ENCODE measurements at places on chromosomes 7 and 10. TPM values are rescaled to one million over a fixed set of nuclear protein-coding genes. Genes with fewer than 3 reads are reported as not detected.

- no peaks in the 10 kb centered on the region for H3K27me3 ChIP-seq
- no peak for DNase-seq
- H3K4me1 ChIP-seq: no peaks in the 10 kb centered on the region
- no peak overlapping the region for H3K27ac ChIP-seq
- H3K36me3 ChIP-seq: no peaks in the 10 kb centered on the region
Observed at GRCh38 chr10:118955951-118956801, 73.3 kb upstream of the NANOS1 start.

GRCh38 chr10:82660205-82660604 lies 785.2 kb downstream of the NRG3 start:
- DNase-seq: no peak
- no peaks in the 10 kb centered on the region for H3K4me1 ChIP-seq
- H3K27me3 ChIP-seq: no peaks in the 10 kb centered on the region
- no peaks in the 10 kb centered on the region for H3K36me3 ChIP-seq

DNA sequence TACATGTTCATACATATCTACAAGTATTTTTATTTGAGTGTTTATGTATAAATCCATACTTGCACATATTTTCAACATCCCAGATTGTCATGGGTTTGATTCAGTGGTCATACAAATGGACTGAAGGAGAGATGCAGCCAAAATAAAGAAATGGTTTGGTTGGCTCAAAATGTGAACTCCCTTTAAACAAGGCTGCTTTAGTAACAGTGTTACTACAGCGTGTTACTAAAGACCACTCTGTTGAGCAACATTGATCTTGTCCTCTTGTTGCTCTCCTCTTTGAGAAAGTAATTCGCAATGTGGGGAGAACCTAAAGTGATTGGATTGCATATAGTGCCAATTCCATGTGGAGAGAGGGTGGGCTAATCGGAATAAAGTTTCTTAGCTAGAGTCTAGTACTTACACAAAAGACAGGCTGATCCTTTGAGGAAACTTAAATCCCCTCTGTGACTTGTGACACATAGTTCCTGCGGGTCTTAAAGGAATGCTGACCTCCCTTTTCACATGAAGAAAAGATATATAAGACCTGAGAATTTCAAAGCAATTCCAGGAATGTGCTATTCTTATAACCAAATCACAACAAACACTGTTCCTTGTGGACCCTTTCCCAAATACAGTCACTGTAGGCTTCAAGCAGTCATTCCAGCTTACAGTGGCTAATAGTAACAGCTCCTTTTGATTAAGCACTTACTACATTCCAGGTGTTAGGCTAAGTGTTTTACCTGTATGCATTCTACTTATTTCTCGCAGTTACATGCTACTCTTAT lies 144.3 kb downstream of the FZD1 start:
- H3K4me1 ChIP-seq: no peaks in the 10 kb centered on the region
- no peak overlapping the region for H3K27ac ChIP-seq
- no peak overlapping the region for H3K4me3 ChIP-seq
- DNase-seq: no peak
- H3K27me3 ChIP-seq: no peaks in the 10 kb centered on the region

DNA sequence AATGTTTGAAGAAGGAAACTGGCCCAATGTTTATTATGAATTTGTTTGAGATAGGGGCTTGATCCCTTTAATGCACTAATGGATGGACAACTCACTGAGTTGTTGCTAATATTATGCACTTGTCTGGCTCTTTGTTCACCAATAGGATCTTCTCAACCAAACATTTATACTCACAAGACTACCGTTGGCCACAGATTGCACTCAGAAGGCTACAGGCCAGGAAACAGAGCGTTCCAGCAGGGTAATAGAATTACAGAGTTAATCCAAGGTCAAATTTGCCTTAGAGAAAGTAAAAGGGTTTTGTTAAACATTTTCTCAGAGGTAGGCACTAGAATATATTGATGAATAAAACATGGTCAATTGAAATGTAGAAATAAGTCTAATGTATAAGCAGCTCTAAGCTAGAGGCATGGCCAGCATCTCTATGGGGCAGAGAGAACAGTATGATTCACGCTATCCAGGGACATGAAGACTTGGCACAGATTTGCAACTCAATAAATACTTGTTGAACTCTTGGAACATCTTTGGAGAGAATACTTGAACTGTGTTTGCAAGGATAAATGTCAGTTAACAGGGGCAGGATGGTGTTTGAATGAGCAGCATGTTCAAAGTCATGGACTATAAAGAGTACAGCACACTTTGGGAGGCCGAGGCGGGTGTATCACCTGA lies 606.9 kb downstream of the SORCS3 start:
- no peak overlapping the region for H3K4me3 ChIP-seq
- H3K27ac ChIP-seq: no peak overlapping the region

DNA sequence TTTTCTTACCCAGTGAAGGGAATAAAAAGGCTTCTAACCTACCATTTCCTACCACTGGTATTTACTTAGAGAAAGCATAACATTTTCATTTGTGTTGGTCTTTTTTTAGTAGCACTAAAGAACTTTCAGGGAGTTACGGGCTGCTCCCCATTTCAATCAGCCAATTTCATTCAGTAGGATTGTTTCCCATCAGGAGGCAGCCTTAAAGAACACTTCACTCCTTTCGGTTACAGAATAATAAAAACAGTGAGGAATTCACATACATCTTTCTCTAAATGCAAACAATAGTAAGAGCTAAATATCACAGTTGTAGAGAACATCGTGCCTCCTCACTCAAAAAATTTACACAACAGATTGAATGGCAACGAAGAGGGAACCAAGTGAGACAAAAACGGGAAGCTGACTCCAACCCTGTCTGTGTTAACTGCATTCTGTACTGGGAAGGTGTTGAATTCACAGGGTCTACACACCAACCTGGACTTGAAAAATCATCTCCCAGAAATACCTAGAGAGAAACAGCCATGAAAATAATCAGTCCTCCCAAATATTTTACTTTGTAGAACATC lies 55.5 kb upstream of the ABLIM1 start:
- no peak for DNase-seq
- no peaks in the 10 kb centered on the region for H3K36me3 ChIP-seq
- H3K4me1 ChIP-seq: no peaks in the 10 kb centered on the region
- no peak overlapping the region for H3K27ac ChIP-seq
- H3K4me3 ChIP-seq: no peak overlapping the region
- peaks cover 9% of the 10 kb centered on the region for H3K27me3 ChIP-seq

- no peaks in the 10 kb centered on the region for H3K4me1 ChIP-seq
- no peak overlapping the region for H3K27ac ChIP-seq
- H3K4me3 ChIP-seq: no peak overlapping the region
- H3K36me3 ChIP-seq: no peaks in the 10 kb centered on the region
- no peaks in the 10 kb centered on the region for H3K27me3 ChIP-seq
Observed at GRCh38 chr7:1313613-1314012, 80.9 kb downstream of the UNCX start.

DNA sequence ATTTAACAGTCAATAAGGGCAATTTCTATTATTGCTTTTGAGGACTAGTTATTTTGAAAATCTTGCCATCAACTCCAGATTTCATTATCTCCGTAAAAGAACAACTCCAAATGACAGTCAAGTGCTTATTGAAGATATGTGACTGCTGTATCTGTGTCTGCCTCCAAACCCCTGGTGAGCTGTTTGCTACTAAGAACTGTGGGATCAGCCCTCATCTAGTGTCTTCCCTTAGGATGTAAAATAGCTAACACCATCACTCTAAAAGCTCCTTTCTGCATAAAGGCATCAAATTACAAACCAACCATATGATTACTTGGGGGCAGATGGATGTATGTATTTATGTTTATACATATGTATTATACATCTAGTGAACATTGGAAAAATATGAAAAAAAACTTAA lies 70.8 kb upstream of the SLC13A1 start:
- no peaks in the 10 kb centered on the region for H3K36me3 ChIP-seq
- H3K4me1 ChIP-seq: no peaks in the 10 kb centered on the region
- DNase-seq: no peak
- H3K27me3 ChIP-seq: peaks cover 2% of the 10 kb centered on the region
- no peak overlapping the region for H3K27ac ChIP-seq
- H3K4me3 ChIP-seq: no peak overlapping the region

ZNF783 gene
- 3.0 TPM for polyA plus RNA-seq

LRRD1 gene
- not detected for polyA plus RNA-seq

POLR1F gene
- 36.9 TPM for polyA plus RNA-seq

MRLN gene
- polyA plus RNA-seq: not detected

UPK3BL2 gene
- polyA plus RNA-seq: 2.5 TPM

POM121C gene
- polyA plus RNA-seq: 3.8 TPM
